ENCODE measurements at places on chromosomes 1 and 21.

DNA sequence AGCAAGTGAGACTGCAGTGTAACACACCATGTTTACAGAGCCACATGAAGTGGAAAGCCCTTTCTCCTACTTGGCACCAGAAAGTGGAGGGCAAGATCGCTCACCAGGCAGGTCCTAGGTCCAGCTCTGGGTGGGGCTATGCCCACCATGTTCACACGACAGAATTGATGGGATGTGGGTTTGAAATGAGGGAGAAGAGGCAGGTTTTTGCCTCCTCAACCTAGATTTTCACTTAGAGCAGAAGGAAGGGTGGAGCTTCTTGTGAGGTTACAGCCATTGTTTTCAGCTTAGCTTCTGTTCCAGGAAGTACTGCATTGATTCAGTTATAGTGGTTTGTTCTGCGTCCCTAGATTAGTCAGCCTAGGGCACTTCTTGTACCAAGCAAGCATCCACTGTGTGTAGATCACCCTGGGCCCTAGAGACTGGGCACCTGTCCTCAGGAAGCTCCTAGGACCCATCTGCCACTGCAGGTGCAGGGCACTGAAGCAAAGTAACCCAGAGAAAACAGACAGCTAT is 2.3 kb downstream of the CD53 start:
- DNase-seq, result no peak

DNA sequence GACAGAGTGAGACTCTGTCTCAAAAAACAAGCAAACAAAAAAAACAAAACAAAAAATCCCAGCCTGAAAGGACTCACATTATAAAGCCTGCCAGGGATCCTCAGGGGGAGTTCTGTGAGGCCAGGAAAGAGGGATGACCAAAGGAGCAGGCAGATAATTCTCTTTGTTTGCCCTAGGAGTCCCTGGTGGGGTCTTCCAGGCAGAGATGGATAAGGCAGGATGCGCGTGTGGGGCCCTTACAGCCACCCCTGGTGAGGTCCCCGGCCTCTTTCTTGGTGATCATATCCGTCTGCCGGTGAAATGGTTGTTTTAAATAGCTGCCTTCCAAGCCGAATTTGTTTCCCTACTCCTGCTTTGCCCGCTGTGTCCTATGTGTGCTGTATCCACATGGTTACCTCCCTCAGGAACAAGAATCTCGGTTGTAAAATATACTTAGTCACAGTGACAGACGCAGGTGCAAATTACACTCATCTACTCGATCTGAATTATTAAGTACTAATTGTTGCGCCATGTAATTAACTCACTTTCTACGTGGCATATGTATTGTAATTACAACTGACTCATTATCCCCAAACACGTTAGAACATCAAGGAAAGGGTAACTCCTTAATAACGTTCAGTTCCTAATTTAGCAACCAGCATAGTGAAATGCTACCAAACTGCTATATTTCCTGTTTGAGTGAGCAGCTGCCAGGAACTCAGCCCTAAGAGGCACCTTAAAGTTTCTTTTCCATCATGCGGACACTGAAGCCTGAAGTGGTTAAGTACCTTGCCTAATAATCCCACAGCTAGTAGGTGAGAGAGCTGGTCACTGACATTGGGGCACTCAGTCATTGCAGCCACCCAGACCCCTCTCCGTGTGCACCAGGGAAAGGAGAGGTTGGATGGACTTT is 106.4 kb downstream of the ZSCAN20 start:
- DNase-seq, result no peak

DNA sequence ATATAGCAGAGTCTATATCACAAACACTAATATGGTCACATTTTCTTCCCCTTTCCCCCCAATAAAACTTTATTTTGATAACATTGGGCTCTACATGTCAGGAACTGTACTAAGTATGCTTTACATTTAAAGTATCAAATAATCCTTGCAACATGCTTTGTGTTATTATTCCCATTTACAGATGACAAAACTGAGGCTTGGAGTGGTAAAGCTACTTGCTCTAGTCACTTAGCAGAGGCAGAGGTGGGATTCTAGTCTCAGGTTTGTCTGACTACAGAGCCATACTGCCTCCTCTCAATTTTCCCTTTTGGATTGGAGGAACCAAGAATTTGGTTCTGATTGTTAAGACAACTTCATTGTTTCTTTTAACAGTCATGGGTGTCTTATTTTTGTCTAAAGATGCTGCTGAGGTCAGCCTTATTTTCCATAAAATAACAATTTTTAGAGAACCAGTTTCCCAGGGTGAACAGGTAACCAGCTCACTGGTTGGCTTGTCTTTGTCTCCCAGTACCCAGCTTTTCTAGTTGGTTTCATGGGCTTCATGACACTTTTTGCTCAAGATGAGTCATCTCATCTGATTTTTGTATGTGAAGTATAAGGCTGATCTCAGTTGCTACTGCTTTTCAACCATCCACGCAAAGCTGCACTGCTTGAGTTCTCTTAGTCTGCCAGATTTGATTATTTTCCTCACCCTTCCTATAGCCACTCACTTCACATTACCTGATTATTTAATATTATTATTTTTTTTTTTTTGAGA is 81.0 kb upstream of the ARID1A start:
- DNase-seq, result no peak

DNA sequence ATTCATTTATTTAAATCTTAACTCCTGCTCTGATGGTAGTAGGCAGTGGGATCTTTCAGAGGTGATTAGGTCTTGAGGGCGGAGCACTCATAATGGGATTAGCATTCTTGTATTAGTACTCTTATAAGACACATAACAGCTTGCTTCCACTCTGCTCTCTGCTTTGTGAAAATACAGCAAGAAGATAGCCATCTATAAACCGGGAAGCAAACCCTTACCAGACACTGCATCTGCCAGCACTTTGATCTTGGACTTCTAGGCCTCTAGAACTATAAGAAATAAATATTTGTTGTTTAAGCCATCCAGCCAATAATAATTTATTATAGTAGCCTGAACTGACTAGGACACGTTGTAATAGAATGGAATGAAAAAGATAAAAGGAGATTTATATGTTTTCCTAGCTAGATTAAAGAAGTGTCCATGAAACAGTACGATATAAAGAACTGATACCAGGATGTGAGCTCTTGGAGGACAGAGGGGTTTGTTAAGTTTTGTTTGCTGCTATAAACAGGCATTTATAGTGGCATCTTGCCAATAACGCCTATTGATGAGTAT is 869.9 kb downstream of the MRPL39 start:
- DNase-seq, result no peak

DNA sequence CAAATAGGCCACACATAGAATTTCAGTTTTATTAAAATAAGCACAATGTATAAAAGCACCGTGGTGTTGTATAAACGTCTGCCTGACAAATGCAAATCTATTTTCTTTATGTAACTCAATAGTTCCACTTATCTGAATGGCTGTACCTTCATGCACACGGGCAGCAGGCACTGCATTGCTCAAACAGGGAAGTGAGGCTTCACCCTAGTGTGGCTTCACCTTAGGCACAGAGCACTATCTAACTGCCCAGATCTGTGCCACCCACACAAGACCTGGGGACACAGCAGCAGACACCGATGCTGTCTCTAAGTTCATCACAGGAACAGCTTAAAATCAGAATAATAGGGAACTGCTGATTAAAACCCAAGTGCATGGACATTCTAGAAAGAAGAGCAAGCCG is 6.0 kb upstream of the KNCN start:
- no peak for DNase-seq

- no peak for DNase-seq
Observed at GRCh38 chr1:238606896-238607295, 716.2 kb upstream of the ZP4 start.

- DNase-seq, result no peak
Observed at GRCh38 chr1:152907686-152908601, at the start of gene IVL. Gene IVL (plus strand): TSS chr1:152908546. CDS start chr1:152909798, 1,252 bp downstream.

DNA sequence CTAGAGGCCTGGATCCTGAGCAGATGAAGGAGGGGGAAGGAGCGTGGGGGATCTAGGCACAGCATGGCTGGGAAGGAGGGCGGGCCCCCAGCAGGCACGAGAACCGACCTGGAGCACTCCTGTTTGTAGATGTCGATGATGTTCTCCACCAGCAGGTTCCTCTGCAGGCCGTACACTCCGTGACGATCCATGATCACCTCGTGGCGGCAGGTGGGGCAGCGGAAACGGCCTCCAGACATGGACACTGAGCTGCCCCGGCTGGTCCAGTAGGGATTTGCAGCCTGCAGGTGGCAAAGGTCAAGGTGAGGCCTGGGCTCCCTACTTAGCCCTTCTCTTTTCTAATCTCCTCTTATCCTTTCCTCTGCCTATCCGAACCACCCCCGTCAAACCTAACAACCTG is 1.3 kb downstream of the TRIM63 start:
- DNase-seq, result no peak

DNA sequence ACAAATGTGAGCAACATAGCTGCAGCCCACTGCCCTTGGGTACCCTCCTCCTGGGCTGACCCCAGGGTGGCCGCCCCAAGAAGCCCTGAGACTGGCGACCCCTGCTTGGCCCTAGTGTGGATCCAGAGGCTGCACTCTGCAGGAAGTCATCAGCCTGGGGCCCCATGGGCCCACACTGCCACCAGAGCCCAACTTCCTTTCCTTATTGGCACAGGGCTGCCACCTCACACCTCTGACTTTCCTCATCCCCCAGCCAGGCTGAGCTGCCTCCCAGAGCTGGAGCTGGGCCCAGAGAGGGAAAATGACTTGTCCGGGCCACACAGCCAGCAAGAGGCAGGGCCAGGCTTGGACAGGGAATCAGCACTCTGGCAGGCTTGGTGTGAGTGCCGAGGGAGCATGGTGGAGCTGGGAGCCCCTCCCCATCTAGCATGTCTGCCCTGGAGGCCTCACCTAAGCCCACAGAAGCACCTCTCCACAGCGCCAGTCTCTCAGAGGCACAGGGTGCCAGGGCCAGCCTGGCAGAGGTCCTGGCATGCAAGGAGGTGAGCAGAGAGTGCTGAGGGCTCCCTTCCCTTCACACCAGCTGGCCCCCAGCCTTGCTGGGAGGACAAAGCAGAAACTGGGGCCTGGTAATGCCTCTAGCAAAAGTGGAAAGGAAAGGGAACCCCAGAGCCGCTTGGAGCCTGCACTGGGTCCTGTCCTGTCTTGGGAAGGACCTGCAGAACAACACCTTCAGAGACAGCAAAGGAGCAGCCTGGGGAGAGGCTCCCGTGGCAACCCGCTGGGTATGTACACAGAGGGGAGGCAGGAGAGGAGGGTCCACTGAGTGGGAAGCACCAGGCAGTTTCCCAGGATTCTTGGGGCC is 3.2 kb downstream of the RAP1GAP start:
- DNase-seq, result no peak

GRCh38 chr1:229093238-229093540 is 177.7 kb upstream of the RAB4A start:
- no peak for DNase-seq

DNA sequence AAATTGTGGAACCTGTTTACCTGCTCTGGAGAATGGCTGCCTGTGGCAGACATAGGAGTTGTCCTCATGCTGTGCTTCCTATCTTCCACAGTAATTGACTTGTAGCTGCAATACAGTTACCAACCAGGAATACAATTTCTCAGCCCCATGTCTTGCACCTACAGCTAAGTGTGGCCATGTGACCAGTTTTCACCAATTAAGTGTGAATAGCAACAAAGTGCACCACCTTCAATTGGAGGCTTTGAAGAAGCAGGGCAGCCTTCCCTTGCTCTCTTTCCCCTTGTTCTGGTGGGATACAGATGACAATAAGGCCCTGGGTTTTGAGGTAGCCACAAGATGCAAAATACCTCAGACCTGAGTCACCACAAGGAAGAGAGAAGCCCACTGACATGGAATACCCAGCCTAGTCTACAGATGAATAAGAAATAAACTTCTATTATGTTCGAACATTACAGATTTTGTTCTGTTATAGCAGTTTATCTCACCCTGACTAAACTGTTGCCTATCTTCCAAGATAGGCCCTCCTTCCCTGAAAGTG is 70.2 kb upstream of the S1PR1 start:
- DNase-seq, result no peak

- no peak for DNase-seq
Observed at GRCh38 chr1:5231541-5232315, 577.3 kb downstream of the AJAP1 start.

GRCh38 chr1:180123463-180123936 is 31.2 kb upstream of the QSOX1 start:
- DNase-seq, result no peak

- DNase-seq, result no peak
Observed at GRCh38 chr21:44370027-44370735, 16.8 kb downstream of the TRPM2 start.

- no peak for DNase-seq
Observed at GRCh38 chr1:41371630-41372599, 10.7 kb downstream of the FOXO6 start.

GRCh38 chr1:167297222-167298214 is 76.8 kb downstream of the POU2F1 start:
- no peak for DNase-seq

DNA sequence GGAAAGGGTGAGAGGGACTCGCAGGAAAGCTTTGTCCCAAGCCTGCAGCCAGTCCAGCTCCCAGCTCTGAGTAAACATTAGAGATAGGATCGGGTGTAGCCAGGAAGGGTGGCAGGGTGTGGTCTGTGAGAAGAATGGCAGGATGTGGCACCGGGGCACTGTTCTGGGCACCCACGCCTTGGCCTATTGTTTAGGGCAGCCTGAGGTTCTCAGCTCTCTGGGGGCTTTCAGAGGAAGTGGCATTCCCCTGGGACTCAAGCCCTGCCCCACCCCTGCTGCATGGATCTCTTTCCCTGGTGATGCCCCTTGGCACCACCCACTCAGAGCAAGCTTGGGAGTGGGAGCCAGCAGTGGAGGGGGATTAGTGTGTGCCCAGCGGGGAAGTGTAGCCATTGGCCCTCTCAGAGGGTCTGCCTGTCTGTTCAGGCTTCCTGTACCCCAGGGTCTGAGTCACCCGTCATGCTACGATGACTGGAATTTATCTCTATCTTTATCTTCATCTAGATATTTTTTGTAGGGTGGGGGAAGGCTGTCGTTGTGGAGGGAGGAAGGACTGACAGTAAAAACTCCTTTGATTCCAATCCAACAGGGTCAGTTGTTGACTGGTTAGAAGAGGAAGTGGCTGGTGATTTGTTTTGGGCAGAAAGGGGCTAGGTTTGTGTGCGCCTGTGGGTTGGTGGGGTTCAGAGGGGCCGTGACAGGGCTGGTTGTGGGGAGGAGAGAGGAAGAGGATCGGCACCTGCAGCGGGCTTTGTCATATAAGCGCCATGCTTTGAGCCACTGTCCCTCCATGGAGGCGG is 31.6 kb downstream of the SOX13 start:
- DNase-seq, result no peak

DNA sequence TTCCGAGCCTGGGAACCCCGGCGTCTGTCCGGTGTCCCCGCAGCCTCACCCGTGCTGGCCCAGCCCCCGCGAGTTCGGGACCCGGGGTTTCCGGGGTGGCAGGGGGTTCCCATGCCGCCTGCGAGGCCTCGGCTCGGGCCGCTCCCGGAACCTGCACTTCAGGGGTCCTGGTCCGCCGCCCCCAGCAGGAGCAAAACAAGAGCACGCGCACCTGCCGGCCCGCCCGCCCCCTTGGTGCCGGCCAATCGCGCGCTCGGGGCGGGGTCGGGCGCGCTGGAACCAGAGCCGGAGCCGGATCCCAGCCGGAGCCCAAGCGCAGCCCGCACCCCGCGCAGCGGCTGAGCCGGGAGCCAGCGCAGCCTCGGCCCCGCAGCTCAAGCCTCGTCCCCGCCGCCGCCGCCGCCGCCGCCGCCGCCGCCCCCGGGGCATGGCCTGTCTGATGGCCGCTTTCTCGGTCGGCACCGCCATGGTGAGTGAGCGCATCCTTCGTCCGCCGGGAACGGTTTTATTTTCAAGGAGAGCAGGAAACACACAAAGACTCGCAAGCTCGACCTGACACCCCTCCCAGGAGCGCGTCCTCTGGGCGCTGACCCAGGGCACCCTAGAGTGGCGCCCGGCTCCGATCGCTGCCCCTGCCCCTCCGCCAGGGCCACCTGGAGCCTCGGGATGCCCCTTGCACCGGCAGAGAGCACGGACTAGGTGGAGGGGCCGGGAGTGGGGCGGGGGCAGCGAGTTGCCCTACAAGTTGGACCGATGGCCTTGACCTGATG is at the start of gene ABCG1:
Gene ABCG1, plus strand, starts transcription at position 305 of the 770 bp plus-strand sequence. Its CDS starts 123 bp downstream, at position 428.
- no peak for DNase-seq

Data from activated CD8-positive, alpha-beta memory T cell treated with anti-CD3 and anti-CD28 coated beads for 48 hours (primary cell).